ENCODE measurements at places on chromosomes 7 and 10. TPM values are rescaled to one million over a fixed set of nuclear protein-coding genes. Genes with fewer than 3 reads are reported as not detected.

The TLX1 gene
- total RNA-seq, result not detected

The ADAMTS14 gene
- total RNA-seq, result 1.3 TPM

The INHBA gene
- 1.4 TPM for total RNA-seq

The ATG9B gene
- 0.16 TPM for total RNA-seq

The SAMD9 gene
- total RNA-seq, result 5.6 TPM

The TMEM140 gene
- 1.6 TPM for total RNA-seq

All from cardiac atrium fibroblast (primary cell).